Mesenteric fat pad (tissue), 1 donor: ENCODE measurements at places on chromosomes 1 and 21. TPM values are rescaled to one million over a fixed set of nuclear protein-coding genes. Genes with fewer than 3 reads are reported as not detected.

DNA sequence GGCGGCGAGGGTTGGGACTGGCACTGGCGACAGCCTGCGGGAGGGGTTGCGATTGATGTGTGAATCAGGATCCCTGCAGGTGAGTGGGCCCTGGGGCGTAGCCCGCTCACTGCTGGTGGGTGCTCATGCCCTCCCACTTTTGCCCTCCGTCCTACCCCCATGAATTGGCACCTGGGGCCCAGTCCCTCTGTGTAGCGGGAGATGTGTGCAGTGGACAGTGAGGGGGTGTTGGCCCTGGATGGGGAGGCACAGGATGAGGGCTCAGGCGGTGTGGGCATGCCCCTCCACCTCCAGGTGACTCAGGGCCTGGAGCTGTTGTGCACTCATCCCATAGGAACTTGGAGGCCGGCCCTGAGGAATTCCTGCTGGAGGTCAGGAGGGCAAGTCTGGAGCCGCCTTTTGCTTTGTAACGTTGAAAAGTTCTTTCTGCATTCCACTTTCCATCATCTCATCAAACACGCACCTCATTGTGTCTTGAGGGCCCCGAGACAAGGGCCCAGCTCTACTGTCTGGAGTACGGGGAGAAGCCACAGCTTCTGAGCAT, 3.0 kb downstream of the PEAR1 start:
- DNase-seq = no peak

DNA sequence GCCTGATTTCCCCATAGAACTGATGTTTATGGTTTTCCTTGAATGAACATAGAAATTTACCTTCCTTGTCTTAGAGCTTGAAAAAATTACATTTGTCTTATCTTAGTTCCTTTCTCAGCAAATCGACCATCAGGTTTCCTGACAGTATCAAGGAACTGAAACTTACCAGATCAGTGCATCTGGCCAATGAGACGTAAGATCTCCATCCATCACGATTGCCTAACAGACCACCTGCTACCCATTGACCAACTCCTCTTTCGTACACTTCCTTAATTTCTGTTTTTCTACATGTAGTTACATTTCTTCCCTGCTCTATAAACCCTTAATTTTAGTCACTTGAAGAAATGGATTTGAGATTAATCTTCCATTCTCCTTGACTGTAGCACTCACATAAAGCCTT, 57.4 kb upstream of the TMPRSS15 start:
- DNase-seq = no peak

Gene ZNF683
- not detected for total RNA-seq

Gene LRRC53
- total RNA-seq = not detected

DNA sequence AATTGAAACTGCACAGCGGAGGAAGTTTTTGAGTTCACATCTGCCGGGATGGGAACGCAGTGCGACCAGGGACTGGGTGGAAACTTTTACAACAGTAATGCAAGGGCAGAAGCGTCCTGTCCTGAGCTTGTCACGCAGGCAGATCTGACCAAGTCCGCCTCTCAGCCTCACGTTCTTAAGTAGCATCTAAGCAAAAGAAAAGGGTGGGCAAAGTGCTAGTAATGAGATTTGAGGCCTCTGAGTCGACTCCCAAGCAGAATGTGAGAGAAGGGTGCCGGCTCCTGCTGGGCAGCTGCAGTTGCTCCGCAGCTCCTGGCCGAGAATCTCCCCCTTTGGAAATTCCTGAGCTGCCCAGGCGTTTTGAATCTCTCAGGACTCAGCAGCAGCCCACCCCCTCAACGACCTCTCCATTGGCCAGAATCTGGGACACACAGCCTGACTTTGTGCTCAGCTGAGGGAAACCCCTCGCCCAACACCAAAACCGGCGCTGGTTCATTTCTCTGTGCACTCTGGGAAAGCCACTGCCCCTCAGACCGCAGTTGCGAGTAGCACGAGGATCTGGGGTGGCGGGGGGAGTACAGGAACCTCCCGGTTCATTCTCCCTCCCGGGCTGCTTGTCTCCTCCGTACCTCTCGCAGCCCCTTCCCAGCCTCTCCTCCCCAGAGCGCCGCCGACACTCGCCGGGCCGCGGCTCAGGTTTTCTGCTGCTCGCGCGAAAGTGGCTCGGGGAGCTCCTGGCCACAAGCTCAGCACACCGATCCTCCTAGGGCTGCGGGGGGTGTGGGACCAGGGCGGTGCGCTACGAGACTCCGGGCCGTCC, 913 bp upstream of the S1PR1 start:
- DNase-seq = no peak

- no peak for DNase-seq
Observed at GRCh38 chr21:33140288-33140687, 70.3 kb downstream of the OLIG1 start.

Gene ACTN2
- total RNA-seq = 0.71 TPM

- DNase-seq = peak; percentile 96
Observed at GRCh38 chr1:154936555-154937084, at the start of gene PMVK. PMVK (minus strand) TSS chr1:154936719; CDS start chr1:154936685, 34 bp downstream.

Gene CR1L
- total RNA-seq = 0.71 TPM

- DNase-seq = no peak
Observed at GRCh38 chr1:237962985-237963384, 72.3 kb upstream of the ZP4 start.

Gene DHCR24
- 115 TPM for total RNA-seq

DNA sequence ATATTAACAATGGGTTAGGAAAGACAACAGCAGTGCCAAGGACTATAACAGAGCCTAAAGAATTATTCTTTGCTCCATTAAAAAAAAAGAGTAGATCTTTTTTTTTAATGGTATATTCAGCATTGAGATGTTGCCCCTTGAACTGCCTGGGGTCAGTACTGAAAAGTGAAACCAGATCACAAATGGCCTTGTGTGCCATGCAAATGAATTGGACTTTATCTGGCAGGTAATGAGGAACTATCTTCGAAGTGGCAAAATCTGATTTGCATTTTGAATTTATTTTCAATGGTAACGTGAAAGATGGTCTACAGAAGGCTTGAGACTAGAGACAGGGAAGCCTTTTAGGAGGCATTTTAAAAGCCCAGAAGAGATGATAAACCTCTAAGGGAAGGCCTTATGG, 21.4 kb upstream of the PKN2 start:
- no peak for DNase-seq

- no peak for DNase-seq
Observed at GRCh38 chr1:183161391-183161790, 24.7 kb upstream of the LAMC2 start.

DNA sequence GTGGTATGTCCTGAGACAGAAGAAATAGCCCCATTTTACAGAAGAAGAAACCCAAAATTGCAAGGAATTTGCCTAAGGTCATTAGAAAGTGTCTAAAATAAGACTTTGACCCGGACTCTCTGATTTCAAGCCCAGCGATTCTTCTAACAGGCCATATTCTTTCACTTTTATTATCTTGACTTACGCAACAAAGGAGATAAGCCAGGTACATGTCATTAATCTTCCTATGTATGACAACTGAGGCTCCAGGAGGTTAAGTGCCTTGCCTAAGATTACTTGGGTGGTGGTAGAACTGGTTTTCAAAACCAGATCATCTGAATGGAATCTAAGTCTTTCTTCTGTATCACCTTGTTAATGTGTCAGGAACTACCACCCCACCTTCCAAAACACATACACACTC, 124.3 kb downstream of the PBX1 start:
- DNase-seq = no peak

DNA sequence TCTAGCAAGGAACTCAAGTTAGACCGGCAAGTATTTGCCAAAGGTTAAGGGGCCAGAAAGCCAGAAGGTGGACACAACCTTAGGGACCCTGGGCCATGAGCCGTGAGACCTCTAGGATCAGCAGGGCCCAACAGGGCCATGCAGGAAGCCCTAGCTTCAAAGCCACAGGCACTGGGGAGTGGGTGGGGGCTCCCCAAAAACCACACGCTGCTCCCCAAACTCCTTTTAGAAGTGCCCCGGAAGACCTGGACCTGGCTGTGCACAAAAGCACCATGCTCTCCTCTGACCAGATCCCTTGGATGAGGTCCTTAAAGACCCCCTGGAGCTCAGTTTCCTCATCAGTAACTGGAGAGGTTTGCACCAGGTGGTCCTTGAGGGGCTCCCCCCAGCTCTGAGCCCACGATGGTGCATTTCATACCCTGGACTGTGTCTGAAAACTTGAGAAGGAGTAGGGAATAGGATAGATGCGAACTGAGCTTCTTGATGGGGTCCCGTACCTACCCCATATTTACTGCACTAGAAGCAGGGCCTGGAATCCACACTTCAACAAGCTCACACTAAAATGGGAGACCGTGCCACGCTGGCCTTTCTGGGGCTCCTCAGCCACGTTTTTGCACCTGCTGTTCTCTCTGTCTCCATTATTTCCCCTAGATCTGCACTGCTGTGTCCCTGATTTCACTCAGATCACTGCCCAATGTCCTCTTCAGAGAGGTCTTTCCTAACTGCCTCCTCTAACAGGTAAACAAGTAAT, 40.6 kb upstream of the LBR start:
- DNase-seq = peak; percentile 57

Gene LRRC7
- 0.03 TPM for total RNA-seq

Gene NBPF4
- not detected for total RNA-seq

DNA sequence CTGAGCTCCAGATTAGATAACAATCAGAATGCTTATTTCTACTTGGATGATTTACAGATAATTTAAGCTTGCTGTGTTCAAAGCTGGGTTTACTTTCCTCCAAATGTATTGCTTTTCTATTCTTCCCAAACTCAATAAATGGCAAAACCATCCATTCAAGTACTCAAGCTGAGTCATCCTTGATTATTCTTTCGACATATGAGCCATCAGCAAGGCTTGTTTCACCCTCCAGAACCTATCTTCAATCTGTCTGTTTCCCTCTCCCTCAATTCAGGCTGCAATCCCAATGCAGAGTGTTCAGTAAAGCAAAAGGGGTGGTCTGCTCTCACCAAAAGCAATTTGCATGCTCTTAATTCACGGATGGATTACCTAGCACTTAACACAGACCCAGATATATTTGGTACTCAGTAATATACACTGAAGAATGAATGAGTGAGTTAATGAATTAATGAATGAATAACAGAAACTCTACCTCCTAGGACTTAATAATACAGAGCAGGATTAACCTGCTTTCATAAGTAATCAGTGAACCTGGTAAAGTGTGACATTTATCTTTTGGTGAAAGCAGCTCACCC, 41.9 kb downstream of the DDR2 start:
- no peak for DNase-seq

DNA sequence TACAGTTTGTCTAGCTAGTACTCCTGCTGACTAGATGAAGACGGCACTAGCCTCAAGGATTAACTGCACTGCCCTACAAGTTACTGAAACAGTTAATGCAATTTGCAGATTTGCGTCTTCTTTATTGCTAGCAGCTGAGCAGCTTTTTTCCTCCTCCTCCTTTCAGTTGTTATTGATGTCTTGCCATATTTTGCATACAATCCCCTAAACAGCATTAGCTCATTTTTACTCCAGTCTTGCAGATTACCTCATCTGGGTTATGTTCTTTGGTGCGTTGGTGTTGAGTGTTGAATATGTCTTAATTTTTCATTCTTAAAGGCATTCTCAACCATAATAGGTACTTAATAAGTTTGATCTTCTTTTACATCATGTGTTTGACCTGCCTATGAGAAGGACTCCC, 363.4 kb upstream of the LYPLAL1 start:
- no peak for DNase-seq

GRCh38 chr1:112956544-112957132, 642 bp upstream of the SLC16A1 start:
- no peak for DNase-seq

DNA sequence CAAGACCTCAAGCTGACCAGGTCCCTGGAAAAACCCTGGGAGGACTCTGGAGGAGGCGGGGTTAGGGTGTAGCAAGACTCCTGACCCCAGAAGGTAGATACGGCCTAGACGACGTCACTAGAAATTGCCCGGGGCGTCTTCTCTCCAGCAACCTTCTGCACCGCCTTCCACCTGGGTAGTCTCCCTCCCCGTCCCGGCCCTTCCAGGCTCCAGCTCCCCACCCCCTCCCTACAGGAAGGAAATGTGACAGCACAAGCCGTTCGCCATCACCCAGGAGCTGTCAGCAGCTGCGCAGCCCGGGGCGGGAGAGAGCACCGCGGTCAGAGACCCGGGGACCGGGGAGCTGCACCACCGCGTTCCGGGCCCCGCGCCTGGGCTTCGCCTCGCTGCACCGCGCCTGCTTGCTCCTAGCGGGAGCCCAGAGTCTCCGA, 20.0 kb downstream of the SERTAD4 start:
- no peak for DNase-seq

- no peak for DNase-seq
Observed at GRCh38 chr1:235265900-235266299, 62.1 kb downstream of the ARID4B start.

DNA sequence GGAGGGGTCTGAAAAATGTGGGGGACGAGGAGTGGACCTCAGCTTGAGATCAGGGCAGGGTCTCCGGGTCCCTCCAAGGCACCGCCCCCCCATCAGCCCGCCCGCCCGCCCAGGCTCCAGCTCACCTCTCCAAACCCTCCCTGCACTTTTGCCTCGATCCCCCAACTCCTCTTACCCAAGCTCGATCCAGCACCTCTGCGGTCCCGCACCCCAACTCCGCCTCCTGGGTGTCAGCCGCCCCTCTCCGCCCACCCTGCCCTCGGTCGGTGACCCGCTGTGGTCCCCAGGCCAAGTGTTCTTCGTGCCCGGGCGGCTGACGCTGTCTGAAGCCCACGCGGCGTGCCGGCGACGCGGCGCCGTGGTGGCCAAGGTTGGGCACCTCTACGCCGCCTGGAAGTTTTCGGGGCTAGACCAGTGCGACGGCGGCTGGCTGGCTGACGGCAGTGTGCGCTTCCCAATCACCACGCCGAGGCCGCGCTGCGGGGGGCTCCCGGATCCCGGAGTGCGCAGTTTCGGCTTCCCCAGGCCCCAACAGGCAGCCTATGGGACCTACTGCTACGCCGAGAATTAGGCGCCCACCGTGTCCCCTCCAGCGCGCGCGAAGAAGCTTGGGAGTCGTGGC, 5.7 kb downstream of the HAPLN2 start:
- no peak for DNase-seq

DNA sequence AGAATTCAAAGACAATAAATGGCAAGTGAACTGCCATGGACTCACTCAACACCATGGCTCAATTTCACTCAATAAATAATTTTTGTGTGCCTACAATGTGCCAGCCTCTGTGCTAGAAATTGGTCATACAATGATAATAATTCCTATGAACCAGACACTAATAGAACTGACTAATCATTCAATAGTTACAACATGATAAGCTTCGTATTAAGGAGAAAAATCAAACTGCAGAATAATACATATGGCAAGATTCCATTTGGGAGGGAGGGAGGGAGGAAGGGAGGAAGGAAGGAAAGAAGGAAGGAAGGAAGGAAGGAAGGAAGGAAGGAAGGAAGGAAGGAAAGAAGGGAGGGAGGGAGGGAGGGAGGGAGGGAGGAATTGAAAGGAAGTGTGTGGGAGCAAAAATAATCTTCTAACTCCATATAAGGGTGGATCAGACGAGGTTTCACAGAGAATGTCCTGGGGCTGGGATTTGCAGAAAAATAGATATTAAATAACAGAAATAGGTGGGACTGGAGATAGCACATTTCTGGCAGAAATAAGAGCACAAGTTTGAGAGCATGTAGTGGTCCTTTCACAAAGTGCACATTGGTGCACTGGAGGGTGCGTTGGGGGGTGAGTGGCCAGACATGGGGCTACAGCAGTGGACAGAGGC, 52.9 kb downstream of the JAK1 start:
- no peak for DNase-seq
